ENCODE measurements at places on chromosomes 16 and 17.

DNA sequence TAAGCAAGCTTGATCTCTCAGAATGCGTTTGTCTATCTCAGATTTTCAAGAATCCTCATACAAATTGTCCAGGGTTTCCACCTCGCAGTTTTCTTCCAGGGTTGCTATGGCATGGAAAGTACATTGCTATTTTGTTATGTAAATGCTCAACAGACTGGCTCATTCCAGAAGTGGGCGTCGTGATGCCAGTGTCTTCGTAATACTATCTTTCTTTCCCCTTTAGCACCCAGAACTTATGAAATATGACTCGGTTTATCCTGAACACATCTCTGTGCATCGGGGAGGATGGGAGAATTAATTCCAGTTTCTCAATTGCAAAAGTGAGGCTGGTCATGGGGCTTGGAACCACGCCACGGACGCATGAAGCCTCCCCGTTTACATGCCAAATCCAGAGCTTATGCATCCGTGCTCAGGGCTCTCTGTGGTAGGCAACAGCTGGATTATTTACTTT lies 405.0 kb downstream of the WWOX start:
- no peak for DNase-seq

GRCh38 chr17:64527914-64528313 lies 21.1 kb downstream of the CEP95 start:
- no peak for DNase-seq

DNA sequence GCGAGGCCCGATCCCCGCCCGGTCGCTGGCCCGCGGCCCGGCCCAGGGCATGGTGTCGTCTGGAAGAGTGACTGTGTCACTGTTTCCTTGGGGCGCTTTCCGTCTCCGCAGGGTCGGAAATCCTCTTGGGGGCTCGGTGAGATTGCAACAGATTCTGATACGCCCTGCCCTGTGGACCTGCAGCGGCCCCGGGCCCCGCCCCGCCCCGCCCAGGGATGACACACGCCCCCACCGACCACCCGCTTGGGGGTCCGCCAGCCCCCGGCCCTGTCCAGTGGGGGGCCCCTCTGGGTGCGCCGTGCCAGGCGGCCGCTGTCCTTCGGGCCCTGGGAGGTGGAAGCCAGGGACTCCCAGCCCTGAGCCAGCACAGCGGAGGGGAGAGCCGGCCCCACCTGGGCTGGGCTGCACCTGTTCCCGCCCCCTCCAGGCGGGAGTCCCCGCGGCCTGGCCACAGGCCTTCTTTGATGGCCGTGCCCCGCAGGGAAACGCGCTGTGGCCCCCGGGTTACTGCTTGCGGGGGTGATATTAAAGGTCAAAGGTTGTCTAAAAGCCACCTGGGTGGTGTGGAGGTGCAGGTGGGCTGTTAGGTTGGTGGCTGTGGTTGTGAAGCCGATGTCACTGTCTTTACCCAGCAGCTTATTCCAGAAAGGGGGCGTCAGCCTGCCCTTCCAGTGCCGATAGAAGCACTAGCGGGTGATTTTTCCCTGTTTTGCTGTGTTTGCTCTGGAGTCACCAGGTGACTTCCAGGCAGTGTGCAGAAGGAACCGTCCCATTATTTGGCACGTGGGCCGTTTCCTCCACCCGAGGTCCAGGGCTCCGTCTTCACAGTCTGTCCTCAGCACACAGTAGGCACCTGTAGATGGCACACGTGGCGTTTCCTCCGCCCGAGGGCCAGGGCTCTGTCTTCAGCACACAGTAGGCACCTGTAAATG lies 752 bp downstream of the TBC1D24 start:
- DNase-seq, result peak; percentile 75

DNA sequence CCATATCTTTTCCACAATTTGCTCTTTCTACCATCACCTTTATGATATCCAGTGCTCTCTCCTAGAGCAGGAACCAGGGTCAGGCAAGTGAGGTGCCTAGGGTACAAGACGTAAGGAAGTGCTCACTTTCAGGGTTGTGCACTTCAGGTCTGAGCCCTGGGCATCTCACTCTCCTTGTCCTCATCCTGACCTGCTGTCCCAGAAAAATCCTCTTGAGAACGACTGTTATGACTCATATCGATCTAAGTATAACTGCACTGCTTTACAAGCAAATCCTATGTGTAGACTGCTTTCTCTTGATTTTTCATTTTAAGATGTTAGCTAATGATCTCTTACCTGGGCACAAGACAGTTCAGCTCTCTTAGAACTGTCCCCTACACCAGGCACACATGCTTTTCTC lies 100.1 kb downstream of the TMEM100 start:
- no peak for DNase-seq

DNA sequence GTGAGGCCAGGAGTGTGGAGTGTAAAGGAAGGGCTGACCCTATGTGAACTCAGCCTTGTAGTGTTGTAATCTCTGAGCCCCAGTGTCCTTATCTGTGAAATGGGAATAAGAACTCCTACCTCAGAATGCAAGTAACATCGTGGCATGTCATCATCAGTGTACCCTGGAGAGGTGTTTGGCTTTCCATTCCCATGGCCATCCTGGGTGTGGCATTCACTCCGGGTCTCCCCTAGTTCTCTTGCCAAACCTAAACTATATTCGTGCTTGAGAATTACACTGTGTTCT lies 1.9 kb downstream of the NXPH3 start:
- no peak for DNase-seq

DNA sequence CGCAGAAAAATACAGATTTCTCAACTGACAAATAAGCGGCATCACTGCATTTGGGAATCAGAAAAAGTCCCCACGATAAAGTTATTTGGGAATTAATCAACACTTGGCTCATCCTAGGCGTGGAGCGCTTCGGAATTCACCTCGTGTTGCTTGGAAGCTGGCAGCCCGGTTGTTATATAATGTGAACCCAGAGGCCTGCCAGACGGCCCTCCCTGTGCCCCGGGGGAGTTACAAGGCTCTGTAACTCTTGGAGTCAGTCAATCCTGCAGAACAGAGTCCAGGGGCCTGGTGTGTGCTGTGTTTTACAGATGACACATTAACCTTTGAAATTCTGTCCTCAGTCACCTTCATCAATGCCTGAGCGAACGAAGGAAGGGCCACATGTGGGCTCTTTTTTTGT lies 111.1 kb downstream of the PITPNC1 start:
- no peak for DNase-seq

GRCh38 chr17:47980541-47980940 lies 9.6 kb downstream of the CDK5RAP3 start:
- no peak for DNase-seq

All from common myeloid progenitor, CD34-positive (primary cell).